IMR-90 (cell line): ENCODE measurements at places on chromosomes 12 and 14. TPM values are rescaled to one million over a fixed set of nuclear protein-coding genes. Genes with fewer than 3 reads are reported as not detected.

The IRF2BPL gene
- 6.3 and 8.9 TPM in 2 replicates for total RNA-seq

The GYS2 gene
- not detected in 2 replicates for total RNA-seq

The GPR137C gene
- 0.72 and 1.4 TPM in 2 replicates for total RNA-seq

The LRFN5 gene
- total RNA-seq, result 3.6 TPM in 2 replicates

The KRT78 gene
- not detected in 2 replicates for total RNA-seq

DNA sequence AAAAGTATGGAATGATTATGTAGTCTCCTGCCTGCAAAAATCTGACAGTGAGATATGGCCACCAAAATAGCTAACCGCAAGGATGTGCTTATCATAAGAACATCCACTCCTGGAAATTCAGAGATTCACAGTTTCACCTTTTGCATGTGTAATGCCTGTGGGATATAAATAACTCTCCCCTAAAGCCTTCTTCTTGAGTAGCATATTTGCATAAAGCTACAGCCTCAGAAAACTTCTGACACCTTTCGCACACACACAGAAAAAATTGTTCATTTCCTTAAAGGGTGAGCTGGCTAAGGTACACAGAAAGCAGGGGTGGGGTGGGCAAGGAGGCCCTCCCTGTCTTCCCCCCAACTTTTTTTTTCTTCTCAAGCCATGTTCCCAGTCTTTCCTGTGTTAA is 3.1 kb upstream of the IGF1 start:
- no peak overlapping the region for H3K4me3 ChIP-seq
- no peaks in the 10 kb centered on the region for H3K36me3 ChIP-seq
- H3K27me3 ChIP-seq, result no peaks in the 10 kb centered on the region

- H3K4me1 ChIP-seq, result no peaks in the 10 kb centered on the region
- H3K27me3 ChIP-seq, result no peaks in the 10 kb centered on the region
- no peak for DNase-seq
- no peak overlapping the region for H3K27ac ChIP-seq
- no peak overlapping the region for H3K4me3 ChIP-seq
These were observed 220.2 kb upstream of the PLEKHG7 start for GRCh38 chr12:92482599-92482998.

DNA sequence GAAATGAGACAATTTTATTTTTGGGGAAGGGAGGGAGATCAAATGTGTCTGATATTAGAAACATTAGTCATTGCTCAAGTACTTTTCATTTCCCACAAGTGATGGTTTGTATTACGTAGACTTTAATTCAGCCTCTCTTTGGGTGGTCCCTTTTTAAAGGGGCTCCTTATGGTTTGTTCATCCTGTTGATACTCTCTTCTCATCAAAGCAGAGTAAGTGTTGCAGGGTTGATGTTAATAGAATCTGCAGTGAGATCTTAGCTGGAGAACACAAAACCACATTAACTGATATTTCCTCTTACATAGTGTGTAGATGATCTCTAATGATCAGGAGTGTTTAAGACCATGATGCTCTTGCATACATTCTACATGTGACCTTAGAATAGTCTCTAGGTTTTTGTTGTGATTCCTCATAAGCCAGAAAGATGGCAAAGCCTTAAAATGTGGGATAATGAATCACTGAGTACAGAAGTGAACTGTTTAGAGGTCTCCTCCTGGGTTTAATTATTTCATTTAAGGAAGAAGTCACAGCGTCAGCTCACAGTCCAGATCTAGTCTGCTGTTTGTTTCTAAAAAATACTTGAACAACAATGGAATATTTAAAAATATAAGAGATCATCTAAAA is 87.4 kb upstream of the PTPRR start:
- no peak overlapping the region for H3K4me3 ChIP-seq
- H3K4me1 ChIP-seq, result no peaks in the 10 kb centered on the region

GRCh38 chr12:62886796-62887195 is 48.2 kb downstream of the PPM1H start:
- no peaks in the 10 kb centered on the region for H3K36me3 ChIP-seq
- H3K27ac ChIP-seq, result no peak overlapping the region
- no peak overlapping the region for H3K4me3 ChIP-seq

DNA sequence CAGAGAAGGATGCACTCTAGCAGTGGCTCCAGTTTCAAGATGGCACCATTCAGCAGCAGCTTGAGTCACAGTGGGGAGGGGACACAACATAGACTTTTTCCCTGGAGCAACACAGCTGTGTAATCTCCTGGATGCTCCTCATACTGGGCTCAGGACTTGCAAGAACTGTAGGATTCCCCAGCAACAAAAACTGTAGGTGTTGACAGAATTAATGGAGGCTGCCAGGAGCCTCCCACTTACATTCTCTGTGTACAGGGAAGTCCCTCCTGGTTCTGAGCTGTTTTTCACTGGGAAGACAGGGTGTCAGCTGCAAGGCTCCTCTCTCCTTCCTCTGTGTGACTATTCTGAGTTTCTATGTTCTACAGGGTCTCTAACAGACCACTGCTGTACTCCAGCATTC is 217.9 kb downstream of the KIF21A start:
- H3K4me3 ChIP-seq, result no peak overlapping the region
- no peak for DNase-seq
- no peak overlapping the region for H3K27ac ChIP-seq
- no peaks in the 10 kb centered on the region for H3K27me3 ChIP-seq
- H3K4me1 ChIP-seq, result no peaks in the 10 kb centered on the region

DNA sequence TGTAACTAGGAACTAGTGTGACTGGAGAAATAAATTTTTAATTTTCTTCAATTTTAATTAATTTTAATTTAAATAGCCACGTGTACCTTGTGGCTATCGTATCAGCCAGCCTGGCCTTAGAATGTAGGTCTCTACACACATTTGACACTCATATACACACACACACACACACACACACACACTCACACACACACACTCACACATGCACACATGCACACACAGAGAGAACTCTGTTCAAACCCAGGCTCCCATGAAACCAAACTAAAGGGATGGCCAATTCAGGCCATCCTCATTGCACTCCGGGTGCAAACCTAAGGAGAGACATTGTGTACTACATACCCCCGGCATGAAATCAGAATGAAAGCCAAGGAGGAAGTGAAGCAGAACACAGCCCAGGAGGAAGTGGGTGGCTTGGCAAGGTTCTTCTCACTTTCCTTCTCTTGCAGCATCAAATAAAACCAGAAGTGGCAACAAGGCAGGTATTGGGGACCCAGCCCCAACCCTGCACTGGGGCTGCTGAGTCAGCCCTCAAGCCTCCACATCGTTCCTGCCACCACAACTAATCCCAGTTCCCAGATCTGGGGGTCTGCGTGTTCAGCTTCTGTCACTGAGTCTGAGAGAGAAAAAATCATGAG is 26.2 kb upstream of the CHPT1 start:
- no peak for DNase-seq
- H3K36me3 ChIP-seq, result no peaks in the 10 kb centered on the region
- H3K27ac ChIP-seq, result no peak overlapping the region
- peaks cover 6% of the 10 kb centered on the region for H3K27me3 ChIP-seq

DNA sequence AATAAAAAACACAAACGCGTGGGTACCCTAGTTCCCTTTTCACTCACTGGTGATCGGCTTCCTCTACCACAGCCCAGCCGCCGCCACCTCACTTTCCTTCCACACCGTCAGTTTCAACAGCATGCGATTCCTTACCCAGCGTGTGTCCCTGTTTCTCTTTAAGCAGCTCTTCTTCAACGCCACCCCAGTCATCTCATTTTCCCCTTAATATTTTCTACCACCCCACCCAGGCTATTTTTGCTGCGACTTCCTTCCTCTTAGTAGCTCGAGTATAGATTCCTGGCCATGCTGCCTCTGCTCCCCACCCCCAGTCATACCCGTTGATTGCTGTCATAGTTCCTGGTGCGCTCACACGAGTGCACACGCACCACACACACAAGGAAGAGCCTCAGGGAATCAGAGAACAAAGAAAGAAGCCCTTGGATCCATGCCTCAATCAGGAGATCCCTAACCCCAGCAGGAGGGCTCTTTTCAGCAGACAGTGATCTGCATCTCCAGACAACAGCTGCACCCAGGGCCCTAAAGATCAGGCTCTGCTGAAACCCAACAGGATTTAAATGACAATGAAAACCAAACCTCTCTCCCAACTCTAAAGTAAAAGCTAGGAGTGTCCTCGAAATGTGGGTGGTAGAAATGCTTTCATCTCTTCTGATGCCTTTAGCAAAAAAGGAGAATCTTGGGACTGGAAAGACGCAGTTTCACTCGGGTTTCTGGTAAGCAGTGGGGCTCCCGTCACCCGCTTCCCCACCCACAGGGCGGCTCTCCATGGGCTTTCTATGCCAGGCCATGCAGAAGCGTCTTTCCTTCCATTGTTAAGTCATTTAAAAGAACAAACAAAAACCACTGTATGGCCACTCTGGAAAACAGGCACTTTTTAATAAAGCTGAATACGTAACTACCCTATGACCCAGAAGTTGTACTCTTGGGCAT is 23.8 kb downstream of the VPS37B start:
- peak overlapping the region; percentile 91 for H3K27ac ChIP-seq
- H3K27me3 ChIP-seq, result no peaks in the 10 kb centered on the region
- H3K4me1 ChIP-seq, result peaks cover 25% of the 10 kb centered on the region
- peak; percentile 88 for DNase-seq

DNA sequence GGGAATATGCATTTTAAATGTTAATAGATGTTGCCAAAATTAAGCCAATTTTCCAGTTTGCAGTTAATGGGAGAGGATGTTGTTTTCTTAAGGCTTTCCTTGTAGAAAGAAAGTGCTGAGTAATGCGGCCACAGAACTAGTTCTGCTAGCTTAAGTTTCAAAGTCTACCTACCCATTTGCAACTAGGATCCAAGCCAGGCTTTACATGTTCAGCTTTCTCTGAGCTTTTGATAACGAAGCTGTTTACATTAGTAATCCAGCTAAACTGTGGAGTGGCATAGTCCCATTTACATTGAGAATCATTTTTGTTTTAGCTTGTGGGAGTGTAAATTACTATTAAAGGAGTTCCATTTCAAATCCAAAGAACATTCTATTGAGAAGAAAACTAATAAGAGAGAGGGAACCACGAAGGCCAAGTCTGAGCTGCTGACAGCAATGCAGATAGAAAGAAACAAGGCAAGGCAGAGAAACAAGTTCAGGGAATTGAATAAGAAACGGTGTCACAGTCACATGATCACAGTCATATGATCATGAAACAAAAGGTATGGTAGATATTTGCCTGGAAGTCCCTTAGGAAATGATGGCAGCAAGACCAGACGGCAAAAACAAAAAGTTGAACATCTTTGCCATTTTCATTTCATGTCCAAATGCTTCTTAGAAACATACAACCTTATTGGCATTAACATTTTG is 274.9 kb downstream of the PAWR start:
- peaks cover 10% of the 10 kb centered on the region for H3K4me1 ChIP-seq
- no peaks in the 10 kb centered on the region for H3K27me3 ChIP-seq
- peak; percentile 77 for DNase-seq
- H3K4me3 ChIP-seq, result no peak overlapping the region
- H3K27ac ChIP-seq, result peak overlapping the region; percentile 50; the same call in 1 of the 2 replicates
- no peaks in the 10 kb centered on the region for H3K36me3 ChIP-seq

DNA sequence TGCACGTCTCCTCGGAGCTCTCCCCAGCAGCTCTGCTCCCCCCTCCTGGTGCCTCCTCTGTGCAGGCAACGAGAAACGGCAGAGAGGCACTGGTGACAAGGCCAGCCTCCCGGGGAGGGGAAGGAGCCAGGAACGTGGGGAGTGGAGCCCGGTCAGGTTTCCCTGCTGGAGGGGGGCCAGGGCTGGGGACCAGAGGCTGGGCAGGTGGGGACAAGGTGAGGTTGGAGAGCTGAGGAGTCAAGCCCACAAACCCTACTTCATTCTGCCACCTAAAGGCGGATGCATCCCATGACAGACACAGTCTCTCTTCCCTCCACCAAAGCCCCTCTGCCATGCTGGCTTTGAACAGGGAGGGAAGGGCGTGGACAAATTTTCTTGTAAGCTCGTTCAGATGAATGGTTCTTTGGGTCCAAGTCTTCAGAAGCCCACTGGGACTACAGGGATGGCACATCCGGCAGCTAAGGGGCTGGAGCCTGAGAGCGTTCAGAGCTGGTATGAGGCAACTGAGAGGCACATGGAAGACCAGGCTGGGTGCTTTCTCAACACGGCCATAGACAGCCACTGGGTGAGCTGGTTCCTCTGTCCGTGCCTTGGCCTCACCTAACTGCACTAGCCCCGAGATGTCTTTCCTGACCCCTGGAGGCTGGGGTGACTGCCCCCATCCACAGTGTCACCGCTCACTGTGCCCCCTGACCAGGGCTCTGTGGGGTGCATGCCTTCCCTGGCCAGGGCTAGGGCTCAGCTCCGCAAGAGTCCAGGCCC is 105.9 kb downstream of the RBM19 start:
- DNase-seq, result no peak
- peak overlapping the region; percentile 46 for H3K27ac ChIP-seq
- H3K36me3 ChIP-seq, result peaks cover 6% of the 10 kb centered on the region; the same call in 1 of the 2 replicates
- peaks cover 19% of the 10 kb centered on the region for H3K4me1 ChIP-seq
- no peak overlapping the region for H3K4me3 ChIP-seq

DNA sequence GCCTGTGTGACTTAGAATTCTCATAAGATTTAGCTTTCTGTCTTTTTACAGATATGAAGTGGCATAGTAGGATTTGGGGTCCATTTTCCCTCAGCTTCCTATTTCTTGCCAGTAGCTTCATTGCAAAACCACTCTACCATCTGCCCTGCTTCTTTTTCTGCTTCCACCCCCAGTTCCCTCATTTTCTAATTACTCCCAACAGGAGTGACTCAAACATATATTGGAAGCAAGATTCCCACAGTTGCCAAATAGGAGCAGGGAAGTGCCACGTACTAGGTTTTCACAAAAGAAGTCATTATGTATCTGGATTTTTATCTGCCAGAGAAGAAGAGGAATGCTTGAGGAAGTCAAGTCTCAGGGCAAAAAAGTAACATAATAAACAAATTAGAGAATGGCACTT is 64.1 kb downstream of the ANO4 start:
- no peaks in the 10 kb centered on the region for H3K27me3 ChIP-seq
- DNase-seq, result peak; percentile 16
- no peaks in the 10 kb centered on the region for H3K36me3 ChIP-seq
- H3K27ac ChIP-seq, result no peak overlapping the region

DNA sequence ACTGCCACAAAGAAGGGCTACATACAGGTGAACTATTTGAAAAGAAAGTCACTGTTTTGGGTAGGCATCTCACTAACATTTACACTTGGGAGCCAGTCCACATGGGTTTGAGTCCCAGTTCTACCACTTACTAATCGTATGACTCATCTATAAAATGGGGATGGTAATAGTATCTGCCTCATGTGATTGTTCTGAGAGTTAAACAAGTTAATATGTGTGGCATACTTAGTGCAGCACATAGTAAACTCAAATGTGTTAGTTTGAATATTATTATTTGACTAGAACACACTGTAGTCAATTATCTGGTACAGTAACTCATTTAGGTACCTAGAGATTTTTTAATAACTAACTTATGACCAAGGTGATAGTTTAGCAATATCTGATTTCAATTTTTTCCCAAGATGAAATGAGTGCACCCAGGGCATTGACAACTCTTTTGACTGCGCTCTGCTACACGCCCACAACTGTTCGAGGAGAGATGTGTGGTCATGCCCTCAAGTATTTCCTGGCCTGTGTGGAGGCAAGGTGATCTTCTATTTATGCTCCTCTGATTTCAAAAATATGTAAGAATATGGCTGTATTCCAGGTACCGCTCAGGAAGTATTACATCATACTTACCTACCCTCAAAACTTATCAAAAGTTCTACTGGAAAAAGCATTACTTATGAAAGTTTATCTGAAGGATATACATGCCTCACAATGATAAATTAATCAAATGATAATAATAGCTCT is 210.6 kb upstream of the EGLN3 start:
- no peak for DNase-seq
- no peaks in the 10 kb centered on the region for H3K36me3 ChIP-seq
- H3K27ac ChIP-seq, result no peak overlapping the region
- no peaks in the 10 kb centered on the region for H3K4me1 ChIP-seq
- no peaks in the 10 kb centered on the region for H3K27me3 ChIP-seq
